ENCODE measurements at places on chromosomes 7 and 10.

- no peak for DNase-seq
Measured at GRCh38 chr10:28913436-28914237, 236.3 kb downstream of the BAMBI start.

GRCh38 chr7:56256108-56256507, 139.9 kb upstream of the NUPR2 start:
- DNase-seq: no peak

- no peak for DNase-seq
Measured at GRCh38 chr10:3213208-3213607, 40.6 kb upstream of the PITRM1 start.

DNA sequence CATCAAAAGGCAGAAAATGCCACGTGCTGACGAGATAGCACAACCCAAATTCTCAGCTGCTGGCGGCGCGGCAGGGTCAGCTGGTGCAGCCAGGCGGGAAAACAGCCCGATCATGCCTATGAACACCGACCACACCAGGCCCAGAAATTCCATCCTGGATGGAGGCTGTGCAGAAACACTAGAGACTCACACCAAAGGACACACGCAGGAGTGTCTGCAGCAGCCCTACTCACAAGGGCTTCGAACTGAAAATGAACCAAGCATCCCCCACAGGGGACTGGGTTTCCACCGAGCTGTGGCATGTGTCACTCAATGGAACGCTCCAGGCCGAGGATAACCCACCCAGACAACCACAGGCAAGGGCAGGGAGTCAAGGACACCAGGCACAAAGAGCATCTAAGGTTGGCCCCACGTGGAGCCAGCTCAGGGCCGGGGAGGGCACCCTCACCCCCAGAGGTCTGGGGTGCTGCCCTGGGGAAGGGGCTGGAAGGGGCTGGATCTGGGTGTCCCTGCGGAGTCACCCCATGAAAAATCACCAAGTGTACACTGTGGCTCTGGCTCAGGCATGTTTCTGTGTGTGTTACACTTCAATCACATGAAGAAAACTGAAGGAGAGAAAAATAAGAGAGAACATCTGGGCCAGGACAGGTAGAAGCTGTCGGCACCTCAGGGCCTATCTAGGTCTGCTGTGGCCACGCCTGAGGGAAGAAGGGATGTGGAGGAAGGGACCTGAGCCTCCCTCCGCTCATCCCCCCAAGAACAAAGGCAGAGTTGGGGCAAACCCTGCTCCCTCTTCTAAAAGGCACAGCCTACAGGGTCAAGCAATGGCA, 33.0 kb downstream of the RASGEF1A start:
- no peak for DNase-seq

DNA sequence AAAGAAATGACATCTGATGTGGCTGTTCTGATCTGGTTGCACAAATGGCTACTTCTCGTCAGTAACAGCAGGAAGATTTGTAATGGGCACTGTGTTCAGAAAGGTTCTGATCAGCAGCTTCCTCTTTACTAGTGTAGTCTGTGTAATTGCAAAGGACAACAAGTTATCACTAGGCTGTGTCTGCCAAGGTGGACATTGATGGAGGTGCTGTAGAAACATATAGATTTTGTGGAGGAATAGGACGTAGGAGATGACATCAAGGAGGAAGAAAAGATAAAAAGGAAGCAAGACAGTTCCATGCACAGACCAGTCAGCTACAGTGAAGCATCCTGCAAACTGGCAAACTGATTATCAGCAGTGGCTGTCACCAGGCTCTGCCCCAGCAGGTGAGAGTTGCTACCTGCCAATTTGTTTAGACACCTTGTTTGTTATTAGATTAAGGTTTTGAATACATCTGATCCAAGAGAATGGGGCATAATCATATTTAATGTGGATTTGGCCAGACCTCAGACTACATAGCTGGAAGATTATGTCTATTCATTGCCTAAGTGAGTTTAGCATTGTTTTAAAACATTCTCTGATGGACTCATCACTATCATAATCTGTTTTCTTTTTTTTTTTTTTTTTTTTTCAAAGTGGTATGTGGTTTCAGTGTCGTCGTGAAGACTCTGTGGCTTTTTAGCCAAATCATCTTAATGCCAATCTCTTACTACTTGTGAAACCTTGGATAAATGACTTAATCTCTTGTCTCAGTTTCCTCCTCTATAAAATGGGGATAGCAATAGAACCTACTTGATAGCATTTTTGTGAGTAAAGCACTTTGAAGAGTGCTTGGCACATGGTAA, 417.9 kb upstream of the LRGUK start:
- peak; percentile 84 for DNase-seq

- DNase-seq: no peak
Measured at GRCh38 chr10:31101123-31101522, 69.5 kb upstream of the ZNF438 start.

DNA sequence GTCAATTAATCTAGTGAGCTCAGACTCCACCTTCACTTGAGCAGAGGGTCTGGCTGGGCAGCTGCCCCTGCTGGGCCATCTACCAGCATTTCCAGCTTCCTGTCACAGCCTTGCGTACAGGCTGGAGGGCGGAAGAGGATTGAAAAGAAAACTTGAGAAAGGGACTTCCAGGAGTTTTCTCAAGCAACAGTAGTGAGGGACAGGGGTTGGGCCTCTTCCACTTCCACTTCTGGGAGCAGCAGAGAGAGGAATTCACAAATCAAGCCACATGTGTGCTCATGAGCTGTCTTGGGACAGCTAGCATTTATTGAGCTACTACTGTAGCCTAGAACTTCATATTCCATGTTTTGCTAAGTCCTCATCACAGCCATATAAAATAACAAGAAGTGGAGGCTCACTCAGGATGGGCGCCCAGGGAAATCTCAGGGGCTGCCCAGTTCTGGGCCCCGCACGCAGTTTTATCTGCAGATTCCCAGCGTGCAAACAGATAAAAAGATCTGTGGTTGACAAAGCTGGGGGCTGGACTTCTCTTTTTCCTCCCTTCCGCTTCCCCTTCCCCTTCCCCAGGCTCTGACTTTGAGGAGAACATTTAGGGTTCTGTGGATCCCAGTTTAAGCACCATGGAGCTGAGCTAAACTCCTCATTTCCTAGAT, 135.8 kb downstream of the RGS10 start:
- no peak for DNase-seq

- no peak for DNase-seq
Measured at GRCh38 chr10:19928936-19929335, 112.7 kb downstream of the PLXDC2 start.

- no peak for DNase-seq
Measured at GRCh38 chr7:23115991-23116390, 10.4 kb downstream of the KLHL7 start.

- DNase-seq: no peak
Measured at GRCh38 chr7:155373359-155374273, 75.9 kb downstream of the INSIG1 start.

DNA sequence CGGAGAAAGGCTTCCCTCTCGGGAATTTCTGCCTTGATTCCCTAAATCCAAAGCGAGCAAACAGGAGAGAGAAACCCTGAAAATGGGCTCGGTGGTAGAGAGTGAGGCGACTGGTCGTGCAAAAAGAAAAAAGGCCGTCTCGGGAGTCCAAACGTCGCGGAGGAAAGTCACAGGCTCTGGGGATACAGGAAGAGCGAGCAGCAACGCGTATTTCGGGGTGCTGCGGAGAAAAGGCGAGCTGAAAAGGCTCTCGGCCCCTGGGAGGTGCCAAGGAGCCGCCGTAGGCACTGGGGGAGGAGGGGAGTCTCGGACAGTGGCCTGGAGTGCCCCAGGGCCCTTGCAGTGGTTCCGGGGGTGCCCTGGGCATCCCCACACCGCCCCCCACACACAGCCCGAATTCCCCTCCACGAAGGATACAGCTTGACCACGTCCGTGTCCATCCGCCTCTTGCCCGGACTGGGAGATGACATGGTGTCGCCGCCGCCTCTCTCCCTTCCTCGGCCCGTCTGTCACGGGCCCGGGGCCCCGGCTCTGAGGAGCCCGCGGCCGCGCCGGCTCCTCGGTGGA, 591 bp downstream of the UBE2H start:
- DNase-seq: no peak

- DNase-seq: no peak
Measured at GRCh38 chr7:127738859-127739258, 86.9 kb downstream of the SND1 start.

DNA sequence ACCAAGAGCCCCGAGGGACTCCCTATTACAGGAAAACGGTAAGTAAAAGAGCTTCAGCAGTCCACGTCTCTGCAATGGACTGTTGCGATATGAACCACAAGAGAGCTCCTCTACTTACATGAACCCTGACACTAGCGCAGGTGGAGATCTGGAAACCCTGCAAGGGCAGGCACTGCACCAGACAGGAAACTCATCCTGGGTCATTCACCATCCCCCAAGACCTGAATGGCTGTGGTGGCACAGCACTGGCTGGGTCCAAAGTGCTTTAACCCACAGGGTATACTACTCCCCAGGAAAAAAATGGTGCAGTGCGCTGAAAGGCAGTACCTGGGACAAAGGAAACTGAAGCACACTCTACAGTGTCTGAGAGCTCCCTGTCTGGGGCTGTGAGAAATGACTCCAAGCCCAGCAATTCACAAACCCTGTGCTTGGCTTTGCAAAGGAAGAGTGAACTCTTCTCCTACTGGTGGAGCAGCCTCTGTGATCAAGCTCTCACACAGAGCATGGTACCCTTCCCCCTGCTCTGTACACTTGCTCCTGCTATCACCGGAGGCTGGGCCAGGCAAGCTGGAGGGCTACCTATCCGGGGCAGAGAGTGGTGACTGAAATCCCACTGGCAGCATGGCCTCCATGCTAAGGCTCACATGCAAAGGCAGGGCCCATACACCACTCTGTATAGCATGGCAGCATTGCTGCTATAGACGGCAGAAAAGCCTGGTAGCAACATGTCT, 44.9 kb downstream of the HIBADH start:
- DNase-seq: no peak

DNA sequence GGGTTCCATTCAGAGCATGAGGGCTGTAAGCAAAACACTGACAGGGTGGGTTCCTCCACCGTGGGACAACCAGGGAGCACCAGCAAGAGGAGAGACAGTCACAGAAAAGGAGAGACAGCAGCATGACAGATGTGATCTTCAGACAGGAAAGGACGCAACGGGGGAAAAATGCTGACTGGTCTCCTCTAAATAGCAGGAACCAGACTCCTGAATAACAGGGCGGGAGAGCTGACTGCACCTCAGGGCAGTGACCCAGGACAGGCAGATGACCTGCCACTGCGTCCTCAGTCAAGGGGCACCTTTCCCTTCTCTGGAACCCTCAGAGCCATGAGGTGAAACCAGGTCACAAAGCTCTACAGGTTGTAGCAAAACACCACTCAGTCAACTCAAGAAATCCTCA, 37.0 kb downstream of the CDCA7L start:
- DNase-seq: no peak

DNA sequence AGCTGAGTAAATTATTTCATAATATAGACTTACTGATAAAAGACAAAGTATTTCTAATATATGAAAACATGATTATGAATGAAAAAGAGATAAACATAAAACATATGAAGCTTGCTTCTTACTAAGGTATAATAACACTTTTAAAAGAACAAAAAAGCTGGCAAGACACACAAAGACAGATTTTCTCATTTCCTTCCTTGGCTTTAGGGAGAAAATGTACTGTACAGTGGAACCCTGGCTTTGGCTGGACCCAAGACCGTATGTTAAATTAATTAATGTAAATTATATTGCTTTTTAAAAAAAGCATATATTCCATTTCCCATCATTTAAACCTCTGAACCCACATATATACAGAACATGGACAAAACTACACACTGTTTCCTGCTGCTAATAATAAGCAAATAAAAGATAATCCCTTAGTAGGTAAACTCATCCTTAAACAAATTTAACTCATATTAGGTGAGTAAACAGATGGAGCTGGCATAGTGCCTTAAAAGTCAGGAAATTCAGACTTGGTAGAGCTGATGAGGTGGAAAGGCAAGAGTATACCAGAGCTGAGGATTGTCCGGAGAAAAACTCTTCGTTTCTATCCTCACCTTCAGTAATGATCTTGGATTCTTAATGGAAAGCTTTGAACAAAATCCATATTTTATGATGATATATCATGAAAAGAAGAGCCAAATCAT, 1016.4 kb upstream of the KCND2 start:
- peak; percentile 41 for DNase-seq

- peak; percentile 19 for DNase-seq
Measured at GRCh38 chr7:150317748-150318444, 5.3 kb upstream of the LRRC61 start.

Data from COR-L47 (cell line).